ENCODE measurements at places on chromosomes 1 and 21.

- DNase-seq: peak; percentile 86
Measured at GRCh38 chr1:17502326-17502778, 37.1 kb upstream of the ARHGEF10L start.

DNA sequence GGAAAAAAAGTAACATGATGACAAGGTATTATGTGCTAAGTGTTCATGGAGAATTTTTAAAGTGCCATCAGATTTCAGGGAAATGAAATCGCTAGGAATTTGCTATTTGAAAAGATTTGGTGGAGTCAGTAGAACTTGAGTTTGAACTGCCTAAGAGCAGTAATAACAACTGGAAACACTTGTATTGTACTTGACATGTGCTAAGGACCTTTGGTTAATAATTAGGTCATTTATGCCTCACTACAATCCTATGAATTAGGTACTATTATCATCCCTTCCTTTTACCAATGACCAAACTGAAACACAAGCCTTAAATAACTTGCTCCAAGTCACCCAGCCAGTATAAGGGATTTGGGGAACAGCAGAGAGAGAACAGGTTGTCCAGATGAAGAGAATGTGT is 133.4 kb downstream of the NTNG1 start:
- no peak for DNase-seq

DNA sequence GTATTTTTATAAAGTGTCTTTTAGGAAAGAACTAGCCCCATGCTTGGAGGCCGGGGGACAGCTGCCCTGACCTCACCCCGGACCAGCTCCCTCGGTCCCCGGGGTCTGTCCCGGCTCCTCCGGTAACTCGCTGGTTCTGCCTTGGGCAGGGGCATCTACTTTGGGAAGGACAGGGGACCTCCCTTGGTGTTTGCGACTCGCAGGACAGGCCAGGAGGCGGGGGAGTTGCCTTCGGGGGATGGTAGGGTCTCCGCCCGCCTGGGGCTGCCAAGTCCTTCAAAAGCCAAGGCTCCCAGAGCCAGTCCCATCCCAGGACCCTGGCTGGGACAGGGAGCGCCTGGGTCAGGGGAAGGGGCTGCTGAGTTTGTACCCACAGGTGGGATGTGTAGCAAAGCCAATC is 157.9 kb downstream of the PEX14 start:
- no peak for DNase-seq

- DNase-seq: no peak
Measured at GRCh38 chr1:76625886-76626678, 241.2 kb upstream of the ST6GALNAC5 start.

DNA sequence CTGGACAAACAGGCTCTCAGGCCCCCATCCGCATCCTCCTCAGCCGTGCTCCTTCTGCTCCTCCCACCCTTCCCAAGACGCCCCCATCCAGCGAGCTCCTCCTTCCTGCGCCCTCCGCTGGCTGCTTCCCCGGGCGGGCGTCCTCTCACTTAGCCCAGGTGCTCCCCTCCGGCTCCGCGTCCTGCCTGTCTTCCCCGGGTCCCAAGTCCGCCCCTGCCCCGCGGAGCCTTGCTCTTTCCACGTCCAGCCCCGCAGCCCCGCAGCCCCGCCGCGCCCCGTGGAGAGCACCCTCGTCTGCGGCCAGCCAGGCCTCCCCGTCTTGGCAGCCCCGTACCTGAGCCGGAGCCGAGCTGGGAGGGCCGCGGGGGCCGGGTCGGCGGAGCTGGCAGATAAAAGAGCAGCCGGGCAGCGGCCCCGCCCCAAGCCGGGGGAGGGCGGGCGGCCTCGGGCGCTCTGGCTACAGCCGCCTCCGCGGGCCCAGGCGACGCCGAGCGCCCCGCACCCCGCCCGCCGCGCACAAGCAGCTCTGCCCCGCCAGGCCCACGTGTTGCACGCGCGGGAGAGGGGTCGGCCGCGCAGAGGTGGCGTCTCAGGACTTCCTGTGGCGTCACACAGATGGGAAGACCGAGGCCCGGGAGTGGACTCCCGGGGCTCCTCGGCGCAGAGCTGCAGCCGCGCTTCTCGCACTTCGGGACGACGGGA is at the start of gene PAQR7:
Gene PAQR7, minus strand, starts transcription at position 555 of the 702 bp plus-strand sequence. CDS start 11,869 bp downstream, outside the sequence.
- DNase-seq: peak; percentile 82
